Foreskin keratinocyte (primary cell): ENCODE measurements at places on chromosomes 2 and 18. TPM values are rescaled to one million over a fixed set of nuclear protein-coding genes. Genes with fewer than 3 reads are reported as not detected.

Gene CYP27A1
- total RNA-seq = 0.44 and 0.56 TPM in 2 replicates

Gene SETBP1
- total RNA-seq = 5.8 and 9.8 TPM in 2 replicates

Gene KIF1A
- total RNA-seq = not detected in 2 replicates

Gene SERPINB2
- total RNA-seq = 129 and 205 TPM in 2 replicates

Gene PFN4
- 0.37 and 0.56 TPM in 2 replicates for total RNA-seq

Gene NOL4
- not detected in 2 replicates for total RNA-seq
